ENCODE measurements at places on chromosomes 1 and 21.

GRCh38 chr1:246254854-246255253 is 252.2 kb downstream of the SMYD3 start:
- no peak for DNase-seq

- DNase-seq = no peak
Measured at GRCh38 chr1:193069748-193070385, 10.5 kb downstream of the RO60 start.

GRCh38 chr1:64948905-64949833 is 17.2 kb downstream of the JAK1 start:
- DNase-seq = no peak

DNA sequence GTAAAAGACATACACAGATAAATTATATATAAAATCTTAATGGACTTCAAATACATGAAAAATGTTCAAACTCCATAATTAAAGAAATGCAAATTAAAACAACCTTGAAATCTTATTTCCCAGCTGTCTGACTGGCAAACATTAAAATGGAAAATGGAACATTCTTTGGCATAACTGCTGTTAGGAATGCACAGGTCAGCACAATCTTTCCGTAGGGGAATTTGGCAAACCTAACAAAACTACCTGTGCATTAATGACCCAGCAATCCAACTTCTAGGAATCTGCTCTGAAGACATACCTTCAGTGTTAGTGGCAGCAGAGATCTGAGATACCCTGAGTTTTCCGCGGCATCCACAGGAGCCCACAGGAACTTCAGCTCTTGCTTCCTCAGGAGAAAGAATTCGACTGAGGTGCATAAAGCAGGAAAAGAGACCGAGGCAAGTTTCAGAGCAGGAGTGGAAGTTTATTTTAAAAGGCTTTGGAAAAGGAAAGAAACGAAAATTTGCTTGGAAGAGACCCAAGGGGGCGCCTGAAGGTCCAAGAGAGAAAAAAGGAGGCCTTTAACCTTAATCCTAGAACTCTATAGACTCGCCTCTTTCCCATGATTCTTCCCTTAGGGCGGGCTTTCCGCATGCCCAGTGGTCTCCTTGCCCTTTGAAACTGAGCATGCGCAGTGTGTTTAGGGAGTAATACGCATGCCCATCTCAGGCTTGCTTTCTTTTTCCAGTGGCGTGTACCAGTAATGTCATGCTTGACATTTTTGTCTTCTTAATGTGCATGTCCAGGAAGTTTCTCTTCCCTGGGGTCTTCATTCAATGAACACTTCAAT is 24.8 kb downstream of the LYPD8 start:
- DNase-seq = no peak

DNA sequence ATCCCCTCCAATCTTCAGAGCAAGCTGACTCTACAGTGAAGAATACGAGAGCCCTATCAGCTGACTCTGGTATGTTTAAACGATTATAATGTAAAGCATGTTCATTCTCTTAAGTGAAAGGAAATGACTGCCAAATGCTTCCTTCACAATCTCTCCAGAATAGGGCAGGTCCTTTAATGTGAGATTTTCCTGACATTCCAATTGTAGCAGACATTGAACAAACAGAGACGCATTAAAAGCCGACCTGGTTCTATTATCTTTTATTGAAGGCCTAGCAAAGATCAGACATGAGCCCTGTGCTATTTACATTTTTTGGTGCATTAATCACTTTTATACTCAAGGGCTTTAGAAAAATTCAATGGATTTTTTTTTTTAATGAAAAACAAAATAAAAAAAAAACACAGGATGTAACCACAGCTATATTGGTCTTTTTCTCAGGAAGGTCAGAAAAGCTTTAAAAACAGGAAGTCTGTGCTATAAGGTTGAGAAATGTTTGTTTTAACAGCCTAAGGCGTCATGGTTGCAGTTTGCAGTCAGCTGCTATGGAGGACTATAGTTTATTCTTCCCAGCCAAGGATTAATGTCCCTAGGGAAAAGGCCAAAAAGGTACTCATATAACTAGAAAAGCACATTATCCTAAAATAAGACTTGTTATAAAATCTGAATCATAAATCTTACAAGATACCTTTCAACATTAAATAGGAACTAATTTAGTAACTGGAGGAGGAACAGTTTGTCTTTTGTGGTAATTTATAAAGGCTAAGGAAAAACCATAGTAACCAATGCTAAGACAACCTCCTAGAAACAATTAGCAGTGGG is 104.8 kb downstream of the RERE start:
- no peak for DNase-seq

- DNase-seq = no peak
Measured at GRCh38 chr1:202207292-202207691, 13.7 kb downstream of the LGR6 start.

GRCh38 chr1:86061551-86061990 is 95.0 kb downstream of the COL24A1 start:
- DNase-seq = no peak

DNA sequence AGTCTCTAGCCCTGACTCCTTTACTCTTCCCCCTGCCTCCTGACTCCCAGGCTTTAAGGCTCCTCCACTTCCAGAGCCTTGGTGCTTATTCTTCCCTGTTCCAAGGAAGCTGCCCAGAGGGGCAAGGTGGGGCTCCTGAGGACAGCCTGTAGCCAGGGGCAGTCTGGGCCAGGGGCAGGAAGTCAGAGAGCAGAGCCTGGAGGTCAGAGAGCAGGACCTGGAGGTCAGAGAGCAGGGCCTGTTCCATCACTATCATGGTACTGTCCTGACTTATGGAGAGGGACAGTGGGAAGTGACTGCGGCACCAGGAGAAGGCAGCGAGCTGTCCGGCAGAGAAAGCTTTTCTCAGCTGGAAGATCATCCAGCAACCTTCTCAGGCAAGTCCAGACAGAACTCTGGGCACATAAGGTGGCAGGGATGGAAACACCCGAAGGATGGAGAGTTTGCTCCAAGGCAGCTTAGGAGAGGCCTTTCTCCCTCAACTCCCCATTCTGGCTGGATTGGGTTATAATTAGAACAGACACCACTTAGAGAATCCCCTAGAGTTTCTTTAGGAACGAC is 25.0 kb downstream of the PLXNA2 start:
- no peak for DNase-seq

- DNase-seq = no peak
Measured at GRCh38 chr1:174880171-174880570, 119.6 kb upstream of the CACYBP start.

DNA sequence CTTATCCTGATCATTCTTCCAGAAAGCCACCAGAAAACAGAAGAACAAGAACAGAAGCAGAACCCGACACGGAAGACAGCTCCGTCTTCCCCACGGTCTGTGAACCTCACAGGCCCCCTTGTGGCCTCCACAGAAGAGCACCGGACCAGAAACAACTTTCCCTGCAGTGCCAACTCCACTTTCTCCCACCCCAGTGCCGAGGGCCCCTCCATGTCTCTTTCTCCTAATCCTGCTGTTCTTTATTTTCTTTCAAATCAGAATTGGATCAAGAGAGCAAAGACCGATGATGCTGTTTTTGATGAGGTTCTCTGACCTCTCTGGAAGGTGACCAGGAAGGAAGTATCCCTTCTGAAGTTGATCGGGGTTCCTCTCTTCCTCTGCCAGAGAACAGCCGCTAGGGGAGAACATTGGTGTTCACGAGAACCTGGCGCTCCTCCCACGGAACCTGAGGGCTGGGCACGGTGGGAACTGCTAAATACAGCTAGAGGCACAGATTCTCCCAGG is 58.9 kb upstream of the CTTNBP2NL start:
- no peak for DNase-seq

GRCh38 chr1:79945391-79945790 is 938.9 kb upstream of the ADGRL4 start:
- DNase-seq = no peak

- no peak for DNase-seq
Measured at GRCh38 chr1:40673452-40673851, 8.0 kb upstream of the RIMS3 start.

- DNase-seq = no peak
Measured at GRCh38 chr1:70910013-70910412, 137.6 kb downstream of the PTGER3 start.

DNA sequence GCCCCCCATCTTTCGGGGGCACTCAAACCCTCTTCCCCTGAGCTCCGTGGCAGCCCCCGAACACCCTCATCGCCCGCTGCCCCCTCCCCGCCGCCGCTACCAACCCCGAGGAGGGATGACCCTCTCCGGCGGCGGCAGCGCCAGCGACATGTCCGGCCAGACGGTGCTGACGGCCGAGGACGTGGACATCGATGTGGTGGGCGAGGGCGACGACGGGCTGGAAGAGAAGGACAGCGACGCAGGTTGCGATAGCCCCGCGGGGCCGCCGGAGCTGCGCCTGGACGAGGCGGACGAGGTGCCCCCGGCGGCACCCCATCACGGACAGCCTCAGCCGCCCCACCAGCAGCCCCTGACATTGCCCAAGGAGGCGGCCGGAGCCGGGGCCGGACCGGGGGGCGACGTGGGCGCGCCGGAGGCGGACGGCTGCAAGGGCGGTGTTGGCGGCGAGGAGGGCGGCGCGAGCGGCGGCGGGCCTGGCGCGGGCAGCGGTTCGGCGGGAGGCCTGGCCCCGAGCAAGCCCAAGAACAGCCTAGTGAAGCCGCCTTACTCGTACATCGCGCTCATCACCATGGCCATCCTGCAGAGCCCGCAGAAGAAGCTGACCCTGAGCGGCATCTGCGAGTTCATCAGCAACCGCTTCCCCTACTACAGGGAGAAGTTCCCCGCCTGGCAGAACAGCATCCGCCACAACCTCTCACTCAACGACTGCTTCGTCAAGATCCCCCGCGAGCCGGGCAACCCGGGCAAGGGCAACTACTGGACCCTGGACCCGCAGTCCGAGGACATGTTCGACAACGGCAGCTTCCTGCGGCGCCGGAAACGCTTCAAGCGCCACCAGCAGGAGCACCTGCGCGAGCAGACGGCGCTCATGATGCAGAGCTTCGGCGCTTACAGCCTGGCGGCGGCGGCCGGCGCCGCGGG is 837 bp downstream of the FOXD3 start:
- peak; percentile 82 for DNase-seq

- no peak for DNase-seq
Measured at GRCh38 chr1:228295201-228295600, 87.4 kb downstream of the OBSCN start.

- no peak for DNase-seq
Measured at GRCh38 chr1:212470059-212470458, 37.3 kb downstream of the NENF start.

GRCh38 chr1:84247425-84248220 is 53.9 kb upstream of the SAMD13 start:
- DNase-seq = no peak

DNA sequence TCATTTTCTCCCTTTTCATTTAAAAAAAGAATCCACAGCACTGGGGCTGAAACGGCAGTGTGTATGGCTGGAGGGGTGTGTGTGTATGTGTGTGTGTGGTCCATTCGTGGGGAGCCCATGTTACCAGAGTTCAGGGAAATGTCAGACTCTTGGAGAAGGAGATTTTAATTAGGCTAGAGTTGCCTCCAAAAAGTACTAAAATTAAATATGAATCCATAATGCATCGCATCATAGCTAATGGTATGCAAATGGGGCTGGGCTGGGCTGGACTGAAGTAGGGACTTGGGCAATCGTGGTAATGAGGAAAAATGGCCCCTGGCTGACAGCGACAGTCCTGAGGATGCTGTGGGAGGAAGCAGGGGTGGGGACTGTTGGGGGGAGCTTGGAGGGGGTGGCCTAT is 24.8 kb downstream of the GRIK3 start:
- DNase-seq = no peak

DNA sequence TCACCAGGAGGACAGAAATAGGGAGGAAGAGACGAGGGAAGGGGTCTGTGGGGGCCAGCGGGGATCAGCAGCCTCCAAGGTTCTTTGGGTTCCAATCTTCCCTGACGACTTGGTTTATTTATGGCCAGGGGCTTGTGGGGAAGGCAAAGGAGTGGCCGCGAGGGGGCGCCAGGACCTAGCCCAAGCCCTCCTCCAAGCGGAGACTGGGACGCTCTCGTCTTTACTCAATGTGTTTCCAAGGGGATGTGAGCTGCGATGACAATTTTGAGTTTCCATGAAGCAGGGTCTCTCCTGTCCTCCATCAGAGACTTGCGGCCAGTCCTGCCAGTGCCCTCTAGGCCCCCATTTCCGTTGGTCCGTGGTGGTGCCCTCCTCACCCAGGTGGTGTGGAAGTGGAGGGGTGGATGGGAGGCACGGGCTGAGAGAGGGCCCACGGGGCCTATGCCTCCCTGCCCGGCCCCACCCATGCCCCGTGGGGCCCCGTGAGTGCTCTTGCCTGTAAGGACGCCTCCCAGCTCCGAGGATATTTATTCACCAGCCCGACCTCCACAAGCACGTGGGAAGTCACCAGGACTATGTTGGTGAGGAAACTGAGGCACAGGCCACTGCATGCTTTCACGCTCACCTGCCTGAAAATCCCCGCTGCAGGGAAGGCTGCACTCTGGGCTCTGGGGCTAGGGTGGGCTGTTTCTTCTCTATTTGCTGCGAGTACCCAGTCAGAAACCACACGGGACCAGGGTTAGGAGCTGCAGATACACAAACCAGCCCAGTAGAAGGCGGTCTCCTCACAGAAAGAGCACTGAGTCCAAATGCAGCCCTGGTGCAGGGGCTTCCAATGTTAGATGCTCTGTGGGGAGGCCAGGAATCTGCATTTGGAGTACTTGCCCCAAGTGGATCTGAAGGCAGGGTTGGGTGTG is 26.5 kb downstream of the DMRTB1 start:
- DNase-seq = peak; percentile 95

- no peak for DNase-seq
Measured at GRCh38 chr1:110364221-110364620, 25.0 kb downstream of the RBM15 start.

DNA sequence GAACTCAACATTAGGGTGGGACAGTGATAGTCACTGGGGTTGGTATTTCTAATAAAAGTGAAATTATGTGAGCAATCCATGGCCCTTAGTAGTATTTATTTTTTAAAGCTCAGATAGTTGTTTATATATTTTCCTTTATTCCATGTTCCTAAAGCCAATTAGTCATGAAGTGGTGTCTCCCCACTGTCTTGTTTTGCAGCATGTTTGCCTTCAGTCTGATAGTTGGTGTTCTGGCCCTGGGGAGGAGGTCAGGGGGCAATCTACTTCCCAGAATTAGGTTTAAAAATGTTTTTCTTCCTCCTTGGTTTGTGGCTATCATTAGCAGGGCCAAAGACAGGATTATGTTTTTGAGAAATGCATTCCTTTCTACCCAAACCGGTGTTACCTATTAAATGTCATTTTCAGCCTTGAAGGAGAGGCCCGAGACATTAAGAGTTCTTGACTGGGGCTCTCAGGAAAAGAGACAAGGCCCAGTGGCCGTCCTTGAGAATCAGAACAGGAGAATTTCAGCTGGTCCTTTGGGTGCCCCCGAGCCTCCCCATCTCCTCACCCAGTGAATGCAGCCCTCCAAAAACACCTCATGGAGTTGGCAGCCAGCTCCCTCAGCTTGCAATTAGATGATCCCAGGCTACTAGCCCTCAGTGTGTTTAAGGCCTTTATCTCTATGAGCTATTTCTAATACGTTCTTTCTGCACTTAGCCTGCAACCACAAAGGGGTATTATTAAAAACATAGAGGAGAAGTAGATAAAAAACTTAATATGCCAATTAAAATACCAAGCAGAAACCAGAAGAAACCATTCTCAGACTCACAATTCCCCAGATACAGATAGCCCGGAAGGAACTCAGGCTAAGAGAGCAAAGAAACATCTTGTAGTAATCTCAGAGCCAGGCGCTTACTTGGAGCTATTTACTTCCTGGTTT is 71.3 kb upstream of the NGF start:
- no peak for DNase-seq
